Activated CD8-positive, alpha-beta memory T cell treated with anti-CD3 and anti-CD28 coated beads for 1 hour (primary cell): ENCODE measurements at places on chromosomes 4 and X.

DNA sequence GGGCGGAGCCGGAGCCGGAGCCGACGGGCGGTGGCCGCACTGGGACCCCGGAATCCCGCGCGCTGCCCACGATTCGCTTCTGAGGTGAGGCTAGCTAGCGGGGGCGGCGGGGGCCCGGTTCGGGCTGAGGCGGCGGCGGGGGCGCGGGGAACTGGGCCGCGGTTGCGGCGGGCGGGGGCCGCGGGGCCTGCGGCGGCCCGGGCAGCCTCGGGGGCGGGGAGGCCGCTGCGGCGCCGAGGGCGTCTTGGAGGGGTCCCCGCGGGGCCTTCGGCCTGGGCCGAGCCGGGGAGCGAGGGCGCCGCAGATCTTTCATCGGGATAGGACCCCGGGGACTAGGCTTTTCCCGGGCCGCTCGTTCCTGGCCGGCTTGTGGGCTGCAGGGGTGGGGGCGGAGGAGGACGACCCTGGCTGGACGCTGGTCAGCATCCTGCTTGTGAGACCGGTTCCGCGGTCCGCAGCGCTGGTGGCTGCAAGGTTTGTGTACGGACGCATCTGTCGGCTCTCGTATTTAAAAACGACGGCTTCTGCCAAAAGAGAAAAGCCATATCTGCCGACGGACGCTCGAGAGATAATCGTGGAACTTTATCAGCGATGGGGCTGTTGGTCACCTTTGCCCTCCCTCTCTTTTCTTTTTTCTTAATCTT is 419 bp downstream of the ADD1 start:
- DNase-seq, result no peak

DNA sequence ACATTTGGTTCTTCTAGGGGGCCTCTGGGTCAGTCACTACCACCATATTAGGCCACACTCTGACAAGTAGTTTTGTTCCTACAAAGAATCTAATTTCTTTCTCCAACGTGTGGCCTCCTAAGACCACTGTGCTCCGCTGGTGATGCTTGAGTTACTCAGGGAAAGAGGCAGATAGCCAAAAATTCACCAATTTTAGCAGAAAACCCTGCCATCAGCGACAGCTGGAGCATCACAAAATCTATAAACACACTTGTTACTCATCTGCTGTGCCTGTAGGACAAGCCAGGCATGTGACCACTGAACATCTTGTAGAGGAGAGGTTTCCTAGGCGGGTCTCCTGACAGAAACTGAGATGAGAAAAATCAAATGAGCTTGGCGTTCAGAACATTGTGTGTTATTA is 105.4 kb downstream of the SYNPO2 start:
- no peak for DNase-seq

DNA sequence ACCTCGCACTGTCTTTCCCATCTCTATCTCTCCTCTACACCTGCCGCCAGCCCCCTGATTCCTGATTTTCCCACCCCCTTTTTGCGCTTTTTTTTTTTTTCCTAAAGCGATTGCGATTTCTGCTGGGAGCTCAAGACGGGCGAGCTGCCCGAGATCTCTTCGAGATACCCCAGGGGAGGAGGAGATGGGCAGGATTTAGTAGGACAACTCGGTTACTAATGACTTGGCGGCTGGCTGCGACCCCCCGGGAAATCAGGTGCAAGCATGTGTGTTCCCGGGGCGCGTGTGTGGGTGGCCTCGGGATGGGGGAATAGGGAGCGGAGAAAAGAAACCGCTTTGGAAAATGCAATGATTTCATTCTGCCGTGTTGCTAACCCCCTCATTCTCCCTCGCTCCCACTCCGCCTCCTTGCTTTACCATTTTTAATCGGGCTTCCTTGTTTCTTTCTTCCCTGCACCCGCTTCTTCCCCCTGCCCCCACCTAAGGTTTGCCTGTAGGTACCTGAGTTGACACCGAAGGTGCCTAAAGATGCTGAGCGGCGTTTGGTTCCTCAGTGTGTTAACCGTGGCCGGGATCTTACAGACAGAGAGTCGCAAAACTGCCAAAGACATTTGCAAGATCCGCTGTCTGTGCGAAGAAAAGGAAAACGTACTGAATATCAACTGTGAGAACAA is 4.4 kb downstream of the SLITRK2 start:
- no peak for DNase-seq

GRCh38 chrX:129933700-129934099 is 27.7 kb downstream of the UTP14A start:
- DNase-seq, result no peak

DNA sequence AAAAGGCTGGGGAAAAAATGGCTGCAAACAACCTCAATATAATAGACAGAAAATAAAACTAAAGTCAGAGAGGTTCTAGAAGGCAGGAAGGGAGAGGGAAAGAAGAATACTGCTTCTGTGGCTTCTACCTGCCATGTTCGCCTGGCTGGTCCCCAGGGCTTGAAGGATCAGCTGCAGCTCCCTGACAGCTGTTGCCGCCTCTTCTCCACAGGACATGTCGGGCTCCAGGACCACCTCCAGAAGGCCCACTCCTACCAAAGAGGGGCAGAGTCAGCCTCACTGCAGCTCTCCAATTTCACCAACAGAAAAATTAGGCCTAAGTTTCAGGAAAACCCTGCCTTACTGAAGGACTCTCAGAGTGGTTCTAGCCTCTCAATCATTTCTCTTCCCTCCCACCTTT is 44.9 kb downstream of the GATB start:
- DNase-seq, result no peak

- DNase-seq, result no peak
These were observed 352.6 kb upstream of the FAM241A start for GRCh38 chr4:111792632-111793031.

DNA sequence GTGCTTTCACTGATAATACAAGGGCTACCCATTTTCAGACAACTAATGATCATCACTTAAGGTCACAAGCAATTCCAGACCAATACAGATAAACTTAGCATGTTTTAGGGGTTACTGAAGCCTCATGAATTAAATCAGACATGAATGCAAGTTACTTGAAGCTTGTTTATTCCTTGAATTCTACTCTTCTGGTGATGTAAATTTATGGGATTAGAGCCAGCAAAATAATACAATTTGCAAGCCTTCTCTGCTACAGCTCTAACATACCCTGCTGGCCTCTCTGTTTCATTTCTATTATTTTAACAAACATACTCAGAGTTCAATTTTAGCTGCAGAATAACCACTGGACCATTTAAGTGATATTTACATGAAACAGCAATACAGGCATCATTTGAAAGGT is 60.7 kb downstream of the PCDH19 start:
- no peak for DNase-seq

DNA sequence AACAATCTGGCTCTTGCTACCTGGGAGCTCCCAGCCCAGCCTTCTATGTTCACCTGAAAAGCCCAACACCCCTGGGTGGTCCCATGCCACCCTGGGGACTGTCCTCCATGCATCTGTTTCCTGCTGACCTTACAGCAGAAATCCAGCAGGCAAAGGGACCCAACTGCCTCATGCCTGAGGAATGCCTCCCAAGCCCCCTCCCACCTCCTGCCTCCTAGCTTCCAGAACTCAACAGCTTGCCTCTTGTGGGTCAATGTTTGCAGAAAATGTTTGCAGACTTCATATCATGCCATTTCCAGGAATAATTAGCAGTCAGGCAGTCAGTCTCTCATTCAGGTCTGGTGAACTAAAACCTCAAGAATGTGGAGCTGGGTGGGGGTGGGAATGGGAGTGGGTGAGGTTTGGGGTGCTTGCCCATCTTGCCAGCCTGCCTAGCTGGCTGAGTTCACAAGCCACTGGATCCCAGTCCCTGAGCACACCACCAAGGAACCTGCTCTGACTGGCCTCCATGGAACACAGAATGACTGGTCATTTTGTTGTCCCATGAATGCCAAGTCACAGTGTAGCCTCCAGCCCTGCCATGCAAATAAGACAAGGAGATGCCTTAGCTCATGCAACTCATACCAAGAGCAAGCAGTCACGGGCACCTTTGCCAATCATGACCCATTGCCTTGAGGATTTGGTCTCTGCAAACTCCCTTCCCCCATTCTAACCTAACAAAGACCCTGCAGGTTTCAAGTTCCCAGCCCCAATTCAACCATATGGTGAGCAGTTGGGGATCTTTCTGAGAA is 12.1 kb upstream of the PLAC1 start:
- DNase-seq, result no peak

- no peak for DNase-seq
These were observed 602.2 kb downstream of the CENPC start for GRCh38 chr4:66943112-66943511.

DNA sequence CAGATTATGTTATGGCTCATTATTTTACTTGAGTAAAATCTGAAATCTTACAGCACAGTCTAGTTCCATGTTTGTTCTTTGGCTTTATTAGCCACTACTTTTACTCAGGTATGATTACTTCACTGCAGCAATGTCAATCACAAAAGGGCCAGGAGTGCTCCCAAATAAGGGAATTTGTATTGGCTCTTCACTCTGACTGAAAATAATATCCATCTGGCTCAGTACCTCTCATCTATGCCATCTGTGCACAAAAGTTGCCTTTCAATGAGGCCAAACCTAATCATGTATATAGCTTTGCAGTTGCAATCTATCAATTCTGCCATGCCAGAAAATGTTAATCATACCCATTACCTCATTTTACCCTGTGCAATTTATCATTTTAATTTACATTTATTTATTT is 161.1 kb downstream of the TECRL start:
- no peak for DNase-seq
